ENCODE measurements at places on chromosomes 5 and 9.

DNA sequence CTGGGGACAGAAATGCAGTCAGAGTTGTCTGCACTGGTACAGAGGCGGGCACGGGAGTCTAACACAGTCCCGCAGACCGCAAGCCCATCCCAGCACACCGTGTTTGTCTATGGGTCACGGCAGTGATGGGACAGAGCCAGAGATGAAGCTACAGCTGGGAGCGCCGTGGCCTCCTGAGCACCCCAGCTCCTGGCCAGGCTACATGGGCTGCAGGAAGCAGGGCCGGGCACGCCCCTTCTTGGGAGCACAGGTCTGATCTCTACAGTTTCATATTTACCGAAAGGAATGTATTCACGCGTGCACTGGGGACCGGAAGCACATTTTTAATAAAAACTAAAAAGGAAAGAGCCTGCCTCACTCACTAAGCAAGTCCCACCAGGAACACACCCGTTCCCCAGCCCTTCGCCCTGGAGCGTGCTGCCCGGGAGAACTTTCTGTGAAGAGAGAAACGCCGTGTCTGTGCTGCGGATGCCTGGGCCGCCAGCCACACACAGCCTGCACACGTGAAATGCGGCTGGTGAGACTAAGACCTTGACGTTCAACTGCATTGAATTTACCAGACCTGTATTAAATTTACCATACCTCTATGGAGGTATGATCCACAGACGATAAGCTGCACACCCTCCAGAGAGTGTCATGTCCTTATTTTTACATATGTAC is 81.1 kb downstream of the VAV2 start:
- no peak for DNase-seq

GRCh38 chr5:34916518-34916917 is 1.0 kb downstream of the BRIX1 start:
- DNase-seq = no peak

GRCh38 chr5:62134811-62135210 is 171.2 kb upstream of the KIF2A start:
- no peak for DNase-seq

- DNase-seq = no peak
Measured at GRCh38 chr5:172876578-172876977, 42.5 kb downstream of the ERGIC1 start.

GRCh38 chr5:140165101-140165922 is 9.7 kb upstream of the CYSTM1 start:
- DNase-seq = no peak

DNA sequence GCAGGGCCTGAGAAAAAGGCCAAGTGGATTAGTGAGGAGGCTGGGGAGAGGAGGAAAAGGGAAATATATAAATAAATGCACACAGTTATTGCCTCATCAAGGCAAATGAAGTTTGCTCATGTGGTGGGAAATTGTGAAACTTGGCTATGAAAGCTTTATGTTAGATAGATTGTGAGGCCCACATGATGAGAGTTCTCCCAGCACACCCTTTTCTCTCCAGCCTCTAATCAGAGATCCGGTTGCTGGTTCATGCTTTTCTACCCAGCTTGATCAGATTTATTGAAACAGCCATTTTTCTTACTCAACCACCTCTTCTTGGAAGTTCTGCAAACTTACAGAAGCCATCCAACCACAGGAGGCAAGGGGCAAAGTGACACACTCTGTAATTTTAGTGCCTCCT is 125.8 kb upstream of the KLF4 start:
- no peak for DNase-seq

- DNase-seq = no peak
Measured at GRCh38 chr5:136084698-136085097, 47.9 kb upstream of the SMAD5 start.

GRCh38 chr5:15926586-15926985 is 253.0 kb downstream of the MARCHF11 start:
- no peak for DNase-seq
